Muscle of leg (tissue), 16 donors: ENCODE measurements at places on chromosomes 7 and 10. TPM values are rescaled to one million over a fixed set of nuclear protein-coding genes. Genes with fewer than 3 reads are reported as not detected.

Gene SFRP5
- 0.84 TPM for polyA plus RNA-seq

Gene PTER
- polyA plus RNA-seq: 7.6 TPM

Gene WEE2
- 0.06 TPM for polyA plus RNA-seq

Gene HOXA2
- 0.70 TPM for polyA plus RNA-seq

Gene GALNT17
- polyA plus RNA-seq: 22.5 TPM

Gene ARHGAP22
- polyA plus RNA-seq: 0.72 TPM

GRCh38 chr7:24914465-24914859 lies 65.5 kb downstream of the OSBPL3 start:
- H3K4me3 ChIP-seq: no peak overlapping the region
- H3K27ac ChIP-seq: no peak overlapping the region
- DNase-seq: no peak
- peaks cover 5% of the 10 kb centered on the region for H3K4me1 ChIP-seq

GRCh38 chr7:43723007-43723341 lies 6.3 kb downstream of the COA1 start:
- no peaks in the 10 kb centered on the region for H3K4me1 ChIP-seq
- H3K27me3 ChIP-seq: no peaks in the 10 kb centered on the region
- no peak overlapping the region for H3K27ac ChIP-seq
- no peak for DNase-seq
- no peak overlapping the region for H3K4me3 ChIP-seq
- no peaks in the 10 kb centered on the region for H3K36me3 ChIP-seq

DNA sequence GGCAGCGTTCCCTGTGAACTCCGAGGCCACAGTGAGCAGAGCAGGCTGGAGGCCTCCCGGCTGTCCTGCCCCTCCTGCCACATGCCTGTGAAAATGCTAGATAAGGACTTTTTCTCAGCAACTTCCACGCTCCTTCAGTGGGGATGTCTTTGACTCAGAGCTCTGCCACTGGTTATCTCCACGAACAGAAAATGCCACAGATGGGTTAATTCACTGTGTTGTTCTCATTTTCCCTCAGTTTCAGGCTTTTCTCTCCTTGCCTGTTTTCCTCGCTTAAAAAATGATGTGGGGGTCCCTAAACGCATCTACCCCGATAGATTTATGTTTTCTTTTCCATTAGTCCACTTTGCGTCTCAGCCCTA lies 51.3 kb downstream of the IKZF1 start:
- no peaks in the 10 kb centered on the region for H3K36me3 ChIP-seq
- no peak overlapping the region for H3K4me3 ChIP-seq
- H3K4me1 ChIP-seq: no peaks in the 10 kb centered on the region
- H3K27ac ChIP-seq: no peak overlapping the region

DNA sequence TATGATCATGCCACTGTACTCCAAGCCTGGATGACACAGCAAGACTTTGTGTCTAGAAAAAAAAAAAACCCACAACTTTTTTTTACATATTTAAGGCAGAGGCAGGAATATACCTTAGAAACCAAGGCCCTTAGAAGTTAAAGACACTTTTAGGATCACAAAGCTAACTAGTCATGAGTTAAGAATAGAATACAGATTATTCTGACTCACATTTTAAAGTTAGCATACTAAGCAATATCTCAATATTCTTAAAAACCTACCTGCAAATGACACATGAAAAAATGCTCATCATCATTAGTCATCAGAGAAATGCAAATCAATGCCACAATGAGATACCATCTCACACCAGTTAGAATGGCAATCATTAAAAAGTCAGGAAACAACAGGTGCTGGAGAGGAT lies 177.7 kb downstream of the CHCHD3 start:
- H3K4me1 ChIP-seq: no peaks in the 10 kb centered on the region
- H3K27me3 ChIP-seq: no peaks in the 10 kb centered on the region
- no peak overlapping the region for H3K27ac ChIP-seq
- no peak overlapping the region for H3K4me3 ChIP-seq
- no peak for DNase-seq

- H3K4me1 ChIP-seq: peaks cover 7% of the 10 kb centered on the region
- peak; percentile 99 for DNase-seq
- H3K36me3 ChIP-seq: peaks cover 25% of the 10 kb centered on the region
- H3K27ac ChIP-seq: peak overlapping the region; percentile 83
- no peaks in the 10 kb centered on the region for H3K27me3 ChIP-seq
- no peak overlapping the region for H3K4me3 ChIP-seq
These were observed 69.4 kb downstream of the NOC3L start for GRCh38 chr10:94293354-94293753.

- H3K36me3 ChIP-seq: no peaks in the 10 kb centered on the region
- no peaks in the 10 kb centered on the region for H3K27me3 ChIP-seq
- H3K4me1 ChIP-seq: no peaks in the 10 kb centered on the region
- peak; percentile 38 for DNase-seq
- H3K4me3 ChIP-seq: no peak overlapping the region
These were observed 15.4 kb downstream of the CLCN1 start for GRCh38 chr7:143331179-143331801.

DNA sequence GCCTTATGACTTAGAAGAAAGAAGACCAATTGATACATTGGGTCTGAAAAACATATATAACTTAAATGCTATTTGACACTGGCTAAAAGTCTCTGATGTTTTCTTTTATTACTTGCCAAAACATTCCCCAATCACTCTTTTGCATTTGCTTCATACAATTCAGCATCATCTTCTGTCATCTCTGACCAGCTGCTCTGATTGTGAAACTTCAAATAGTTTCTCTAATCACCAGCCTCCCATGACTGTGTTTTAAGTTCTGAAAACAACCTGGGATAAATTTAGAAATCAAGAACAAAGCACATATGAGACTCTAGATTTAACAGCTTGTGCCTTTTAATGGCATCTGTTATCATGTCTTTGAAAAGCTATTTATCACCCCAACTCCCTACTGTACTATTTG lies 208.4 kb upstream of the KCND2 start:
- no peaks in the 10 kb centered on the region for H3K27me3 ChIP-seq
- no peak overlapping the region for H3K4me3 ChIP-seq
- no peaks in the 10 kb centered on the region for H3K4me1 ChIP-seq
- no peaks in the 10 kb centered on the region for H3K36me3 ChIP-seq

- no peaks in the 10 kb centered on the region for H3K27me3 ChIP-seq
- H3K27ac ChIP-seq: no peak overlapping the region
- no peak for DNase-seq
- peaks cover 6% of the 10 kb centered on the region for H3K4me1 ChIP-seq
These were observed 9.9 kb downstream of the XPNPEP1 start for GRCh38 chr10:109913306-109913892.

GRCh38 chr7:143181349-143181748 lies 1.9 kb upstream of the TAS2R39 start:
- no peak overlapping the region for H3K27ac ChIP-seq
- DNase-seq: no peak
- H3K4me3 ChIP-seq: no peak overlapping the region
- H3K36me3 ChIP-seq: no peaks in the 10 kb centered on the region
- H3K4me1 ChIP-seq: no peaks in the 10 kb centered on the region

- H3K27ac ChIP-seq: no peak overlapping the region
- H3K4me3 ChIP-seq: no peak overlapping the region
- DNase-seq: no peak
- no peaks in the 10 kb centered on the region for H3K4me1 ChIP-seq
- H3K27me3 ChIP-seq: no peaks in the 10 kb centered on the region
These were observed 223.2 kb downstream of the CCSER2 start for GRCh38 chr10:84551437-84552120.

DNA sequence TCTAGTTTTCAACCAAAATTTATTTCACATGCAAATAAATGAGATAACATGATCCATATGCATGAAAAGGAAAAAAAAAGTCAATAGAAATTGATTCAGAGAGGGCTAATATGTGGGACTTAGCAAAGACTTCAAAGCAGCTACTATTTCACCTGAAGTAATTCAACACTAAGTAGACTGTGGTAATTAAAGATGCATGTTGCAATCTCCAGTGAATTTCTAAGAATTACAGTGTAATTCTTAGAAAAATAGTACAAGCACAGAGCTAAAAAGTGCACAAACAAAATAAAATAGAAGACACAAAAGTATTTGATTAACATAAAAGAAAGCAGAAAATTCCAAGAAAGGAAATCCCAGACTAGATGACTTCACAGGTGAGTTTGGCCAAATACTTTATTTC lies 25.7 kb downstream of the GPR22 start:
- no peak overlapping the region for H3K4me3 ChIP-seq
- no peak overlapping the region for H3K27ac ChIP-seq
- DNase-seq: no peak
- H3K27me3 ChIP-seq: no peaks in the 10 kb centered on the region
- H3K4me1 ChIP-seq: no peaks in the 10 kb centered on the region

- H3K27ac ChIP-seq: no peak overlapping the region
- H3K4me3 ChIP-seq: no peak overlapping the region
- H3K27me3 ChIP-seq: no peaks in the 10 kb centered on the region
- H3K4me1 ChIP-seq: peaks cover 2% of the 10 kb centered on the region
These were observed 19.1 kb downstream of the ZNRF2 start for GRCh38 chr7:30303312-30304039.

DNA sequence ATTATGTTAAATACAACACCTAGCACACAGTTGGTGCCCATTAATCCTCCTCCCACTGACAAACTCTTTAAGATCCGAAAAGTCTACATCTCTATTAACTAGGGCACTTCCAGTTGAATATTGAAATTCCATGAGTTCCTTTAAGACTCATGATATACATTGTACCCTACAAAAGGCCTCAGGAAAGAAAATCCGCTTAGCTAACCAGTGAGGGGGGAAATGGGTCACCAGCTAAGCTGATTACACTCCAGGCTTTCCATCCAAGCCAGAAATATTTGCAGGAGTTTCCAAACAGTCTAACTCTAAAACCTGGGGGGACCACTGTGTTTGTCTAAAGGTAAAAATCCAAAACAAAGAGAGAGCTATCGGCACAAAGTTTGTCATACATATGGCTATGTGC lies 1.3 kb upstream of the LRIT2 start:
- H3K27me3 ChIP-seq: no peaks in the 10 kb centered on the region
- no peak for DNase-seq
- no peaks in the 10 kb centered on the region for H3K36me3 ChIP-seq
- H3K4me1 ChIP-seq: no peaks in the 10 kb centered on the region

- no peaks in the 10 kb centered on the region for H3K4me1 ChIP-seq
- DNase-seq: no peak
- no peaks in the 10 kb centered on the region for H3K36me3 ChIP-seq
These were observed 310.1 kb downstream of the MDFIC start for GRCh38 chr7:115232041-115232440.

- peak overlapping the region; percentile 76 for H3K27ac ChIP-seq
- peaks cover 43% of the 10 kb centered on the region for H3K4me1 ChIP-seq
- H3K4me3 ChIP-seq: no peak overlapping the region
- no peaks in the 10 kb centered on the region for H3K36me3 ChIP-seq
- DNase-seq: no peak
These were observed 63.3 kb upstream of the CHST15 start for GRCh38 chr10:124156524-124157260.

GRCh38 chr7:142607351-142607750 lies 141.9 kb upstream of the PRSS1 start:
- no peaks in the 10 kb centered on the region for H3K36me3 ChIP-seq
- DNase-seq: no peak
- no peak overlapping the region for H3K27ac ChIP-seq

- no peaks in the 10 kb centered on the region for H3K27me3 ChIP-seq
- no peaks in the 10 kb centered on the region for H3K4me1 ChIP-seq
These were observed 16.9 kb upstream of the ZNF777 start for GRCh38 chr7:149477494-149478443.

- H3K4me1 ChIP-seq: peaks cover 88% of the 10 kb centered on the region
- H3K27me3 ChIP-seq: no peaks in the 10 kb centered on the region
- H3K4me3 ChIP-seq: no peak overlapping the region
- H3K27ac ChIP-seq: peak overlapping the region; percentile 89
These were observed 4.3 kb downstream of the TTYH3 start for GRCh38 chr7:2635810-2636701.

DNA sequence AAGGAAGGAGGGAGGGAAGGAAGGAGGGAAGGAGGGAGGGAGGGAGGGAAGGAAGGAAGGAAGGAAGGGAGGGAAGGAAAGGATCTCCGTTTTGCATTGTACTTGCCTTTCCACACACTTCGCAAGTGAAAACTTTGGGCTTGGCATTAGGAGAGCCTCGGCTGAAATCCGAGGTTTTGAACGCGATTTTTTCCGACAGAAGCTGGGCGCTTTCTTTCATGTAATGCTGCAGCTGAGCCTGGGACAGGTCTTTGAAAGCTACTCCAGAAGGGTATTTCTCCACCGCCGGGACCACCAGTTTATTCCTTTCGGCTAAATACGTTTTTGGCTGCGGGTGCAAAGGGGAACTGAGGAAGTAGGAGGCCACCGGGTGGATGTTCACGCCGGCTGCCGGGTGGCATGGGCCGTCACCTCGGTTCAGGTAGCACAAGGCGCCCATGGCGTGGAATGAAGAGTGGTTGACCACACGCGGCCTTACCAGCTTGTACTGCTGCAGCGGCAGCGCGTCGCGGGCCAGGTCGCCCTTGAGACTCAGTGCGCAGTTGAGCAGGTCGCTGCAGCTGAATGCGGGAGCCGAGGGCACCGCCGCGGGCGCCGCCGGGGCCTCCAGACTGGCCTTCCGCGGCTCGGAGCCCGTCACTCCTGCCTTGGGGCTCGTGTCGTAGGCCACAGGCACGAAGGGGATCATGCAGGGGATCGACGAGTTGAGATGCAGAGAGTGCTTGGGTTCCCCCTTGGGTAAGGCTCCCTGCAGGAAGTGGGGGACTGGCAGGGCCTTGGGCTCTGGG lies 825 bp downstream of the FEZF1 start:
- peaks cover 39% of the 10 kb centered on the region for H3K4me1 ChIP-seq
- H3K36me3 ChIP-seq: no peaks in the 10 kb centered on the region
- H3K27ac ChIP-seq: no peak overlapping the region
- no peak for DNase-seq

GRCh38 chr10:87991946-87992345 lies 128.5 kb downstream of the PTEN start:
- no peak overlapping the region for H3K27ac ChIP-seq
- no peak overlapping the region for H3K4me3 ChIP-seq
- DNase-seq: no peak
- H3K4me1 ChIP-seq: no peaks in the 10 kb centered on the region

GRCh38 chr7:29565634-29565981 lies 2.0 kb downstream of the PRR15 start:
- no peak for DNase-seq
- peaks cover 40% of the 10 kb centered on the region for H3K4me1 ChIP-seq
- peaks cover 74% of the 10 kb centered on the region for H3K27me3 ChIP-seq
- no peak overlapping the region for H3K27ac ChIP-seq

GRCh38 chr7:17832820-17833355 lies 107.4 kb downstream of the SNX13 start:
- DNase-seq: no peak
- no peak overlapping the region for H3K4me3 ChIP-seq
- H3K36me3 ChIP-seq: no peaks in the 10 kb centered on the region
- H3K27me3 ChIP-seq: no peaks in the 10 kb centered on the region
- no peaks in the 10 kb centered on the region for H3K4me1 ChIP-seq

DNA sequence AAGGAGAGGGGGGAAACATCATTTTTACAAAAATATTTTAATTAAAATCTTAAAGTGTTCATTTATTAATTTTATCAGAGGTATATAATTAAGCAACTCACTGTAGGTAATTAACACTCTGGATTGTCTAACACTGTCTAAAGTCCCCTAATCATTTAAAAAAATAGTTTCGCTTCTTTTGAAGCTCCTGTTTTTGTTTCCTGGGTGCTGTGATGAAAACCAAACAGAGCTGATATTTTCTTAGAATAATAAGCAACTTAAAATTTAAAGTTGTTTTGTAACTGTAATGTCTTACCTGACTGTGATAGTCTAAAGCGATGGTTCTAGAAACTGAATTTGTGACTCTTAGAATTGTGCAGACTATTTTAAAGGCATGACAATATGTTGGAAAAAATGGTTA lies 961.0 kb downstream of the GATA3 start:
- H3K36me3 ChIP-seq: no peaks in the 10 kb centered on the region
- H3K27me3 ChIP-seq: no peaks in the 10 kb centered on the region
- no peaks in the 10 kb centered on the region for H3K4me1 ChIP-seq
- no peak for DNase-seq
- H3K27ac ChIP-seq: no peak overlapping the region
- no peak overlapping the region for H3K4me3 ChIP-seq
